Activated CD4-positive, alpha-beta T cell treated with anti-CD3 and anti-CD28 coated beads, Interleukin-10, Interleukin-2, amounts not matched to agents 100 ng/mL and 50 ng/mL, durations not matched to agents 16 hours and 8 hours (primary cell): ENCODE measurements at places on chromosomes 6 and 20.

GRCh38 chr6:15090745-15091384 lies 155.0 kb upstream of the JARID2 start:
- no peak for DNase-seq

DNA sequence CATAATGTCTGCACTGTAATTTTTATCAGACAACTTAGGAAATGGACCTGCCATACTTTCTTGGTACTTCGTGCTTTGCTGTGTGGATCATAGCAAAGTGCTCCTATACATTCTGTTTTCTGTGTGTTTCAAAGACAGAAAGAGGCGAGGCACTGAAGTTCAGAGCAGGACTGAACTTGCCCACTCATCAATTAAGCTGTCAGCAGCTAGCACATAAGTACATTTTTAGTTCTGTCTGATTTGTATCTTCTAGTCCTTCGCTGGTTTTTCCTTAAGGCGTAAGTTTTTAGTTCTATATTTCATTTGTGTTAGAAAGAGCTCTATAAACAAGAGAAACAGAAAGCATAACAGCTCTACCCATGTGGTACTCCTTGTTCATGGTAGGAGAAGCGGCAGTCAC lies 42.1 kb downstream of the MAP3K4 start:
- no peak for DNase-seq

- DNase-seq = no peak
These were observed 441.5 kb upstream of the FLRT3 start for GRCh38 chr20:14778875-14779274.

DNA sequence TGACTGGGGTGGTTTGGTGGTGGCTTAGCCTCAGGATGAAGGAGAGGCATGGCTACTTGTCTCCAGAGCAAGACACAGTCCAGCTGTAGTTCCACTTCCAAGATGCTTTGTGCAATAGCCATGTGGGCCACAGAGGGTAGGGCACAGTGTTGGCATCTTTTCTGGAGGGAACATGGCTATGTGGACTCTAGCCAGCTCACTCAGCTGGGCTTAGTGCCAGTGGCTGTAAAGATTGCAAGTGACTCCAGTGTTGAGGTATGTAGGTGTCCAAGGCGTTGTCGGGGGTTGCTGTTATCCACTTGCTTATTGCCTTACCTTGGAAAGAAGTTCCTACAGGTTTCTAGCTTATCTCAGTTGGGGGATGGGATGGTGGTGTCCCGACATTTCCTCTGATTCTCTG lies 233.4 kb downstream of the CD109 start:
- no peak for DNase-seq

DNA sequence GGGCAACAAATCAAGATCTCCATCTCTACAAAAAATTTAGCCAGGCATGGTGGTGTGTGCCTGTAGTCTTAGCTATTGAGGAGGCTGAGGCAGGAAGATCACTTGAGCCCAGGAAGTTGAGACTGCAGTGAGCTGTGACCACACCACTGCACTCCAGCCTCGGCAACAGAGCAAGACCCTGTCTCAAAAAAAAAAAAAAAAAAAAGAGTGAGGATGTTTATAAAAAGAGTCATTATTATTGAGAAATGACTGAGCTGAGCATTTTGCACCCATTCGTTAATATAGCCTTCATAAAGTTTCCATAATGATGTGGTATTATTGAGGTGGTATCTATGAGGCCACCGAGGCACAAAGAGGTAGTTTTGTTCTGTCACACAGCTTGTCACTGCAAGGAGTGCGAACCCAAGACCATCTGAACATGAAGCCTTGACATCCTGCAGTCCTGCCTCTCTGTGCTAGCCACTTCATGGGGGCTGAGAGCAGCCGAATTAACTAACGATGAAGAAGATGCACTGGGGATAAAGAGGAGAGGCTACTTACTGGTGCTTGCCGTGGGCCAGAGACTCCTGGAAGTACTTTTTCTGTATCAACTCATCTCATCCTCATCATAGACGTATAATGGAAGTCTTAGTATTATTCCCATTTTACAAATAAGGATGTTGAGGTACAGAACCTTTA lies 175.5 kb downstream of the BCAS1 start:
- DNase-seq = no peak

DNA sequence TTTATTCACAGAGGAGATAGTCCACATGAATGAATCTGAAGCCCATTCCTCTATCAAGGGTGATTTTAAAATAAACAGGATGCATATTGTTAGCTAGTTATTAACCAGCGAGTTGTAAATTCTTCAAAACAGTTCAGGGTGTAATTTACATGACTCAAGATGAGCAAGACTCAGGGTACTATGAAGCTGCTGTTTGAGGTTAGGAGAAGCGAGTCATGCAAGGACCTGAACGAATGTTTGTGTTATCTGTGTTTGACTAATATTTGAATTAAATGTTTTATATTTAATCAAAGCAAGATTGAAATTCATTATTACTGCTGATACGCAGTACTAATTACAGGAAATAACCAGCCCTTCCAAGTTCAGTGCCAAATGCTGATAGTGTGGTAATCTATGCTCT lies 191.1 kb downstream of the SAMD5 start:
- DNase-seq = no peak

DNA sequence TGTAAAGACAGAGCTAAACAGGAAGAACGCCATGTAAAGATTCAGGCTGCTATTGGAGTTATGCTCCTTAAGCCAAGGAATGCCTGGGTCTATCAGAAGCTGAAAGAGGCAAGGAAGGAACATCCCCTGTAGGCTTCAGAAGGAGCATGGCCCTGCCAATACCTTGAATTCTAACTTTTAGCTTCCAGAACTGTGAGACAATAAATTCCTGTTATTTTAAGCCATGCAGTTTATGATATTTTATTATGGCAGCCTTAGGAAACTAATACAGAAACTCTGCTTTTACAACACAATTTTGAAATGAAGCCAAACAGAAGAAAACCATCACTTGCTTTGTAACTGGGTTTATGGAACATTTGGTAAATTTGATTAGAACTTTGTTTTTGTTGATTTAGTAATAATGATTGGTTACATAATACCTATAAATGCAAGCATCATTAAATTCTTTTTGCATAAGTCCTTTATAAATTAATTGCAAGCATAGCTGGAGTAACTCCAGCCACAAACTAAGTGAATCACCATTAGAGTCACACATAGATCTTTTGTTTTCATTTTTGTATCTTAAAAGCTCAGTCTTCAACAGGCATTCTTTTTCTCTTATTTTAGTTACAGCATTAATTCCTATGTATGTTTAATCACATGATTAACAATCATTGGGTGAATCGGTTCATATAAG lies 33.5 kb upstream of the TSPYL1 start:
- DNase-seq = no peak

DNA sequence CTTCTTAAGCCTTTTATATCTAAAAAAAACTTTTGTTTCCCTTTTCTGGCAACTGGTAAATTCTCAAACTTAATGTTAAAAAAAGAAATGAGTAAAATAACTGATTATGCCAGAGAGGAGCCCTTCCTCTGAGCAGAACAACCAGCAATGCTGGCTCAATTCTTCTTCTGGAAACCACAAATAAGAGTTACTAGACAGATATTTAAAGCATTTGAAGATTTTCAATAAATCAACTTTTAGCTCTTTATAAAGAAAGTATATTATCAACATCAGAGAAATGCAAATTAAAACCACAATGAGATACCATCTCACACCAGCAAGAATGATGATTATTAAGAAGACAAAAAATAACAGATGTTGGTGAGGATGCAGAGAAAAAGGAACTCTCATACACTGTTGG lies 61.1 kb upstream of the TCF21 start:
- no peak for DNase-seq

DNA sequence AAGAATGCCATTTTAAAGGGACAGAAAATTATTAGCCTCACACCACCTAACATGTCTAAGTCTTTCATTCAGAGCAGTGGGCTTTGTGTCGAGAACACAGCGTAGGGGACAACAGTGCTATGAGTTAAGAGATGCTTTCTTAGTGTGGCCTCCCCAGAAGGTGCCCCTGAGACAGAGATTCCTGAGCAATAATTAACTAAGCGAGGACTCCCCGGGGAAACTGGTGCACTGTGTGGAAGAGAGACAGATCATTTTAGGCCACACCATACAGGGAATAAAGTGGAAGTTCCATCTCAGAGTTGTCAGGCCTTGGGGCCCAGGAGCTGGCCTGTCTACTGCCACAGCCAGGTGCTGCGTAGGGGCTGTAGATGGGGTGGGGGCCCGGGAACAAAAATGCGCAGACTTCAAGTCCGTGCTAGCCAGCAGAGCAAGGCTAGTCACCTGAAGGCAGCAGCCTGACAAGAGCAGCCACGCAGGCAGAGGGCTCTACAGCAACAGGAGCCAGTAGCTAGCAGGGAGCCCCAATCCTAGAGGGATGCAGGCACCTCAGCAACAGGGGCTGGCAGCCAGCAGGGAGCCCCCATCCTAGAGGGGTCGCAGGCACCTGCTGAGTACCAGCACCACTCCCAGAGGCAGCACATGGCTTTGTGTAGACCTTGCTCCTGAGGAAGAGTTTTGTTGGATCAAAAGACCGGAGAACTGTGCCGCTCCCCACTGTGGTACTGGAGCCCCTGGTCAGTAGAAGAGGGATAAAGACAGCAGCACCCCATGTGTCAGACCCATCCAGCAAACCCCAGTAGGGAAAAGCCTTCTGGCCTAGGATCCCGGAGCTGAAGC lies 63.0 kb upstream of the NXT1 start:
- DNase-seq = no peak

- no peak for DNase-seq
These were observed 16.7 kb upstream of the E2F1 start for GRCh38 chr20:33702861-33703260.

- DNase-seq = peak; percentile 3
These were observed 652.0 kb upstream of the NOX3 start for GRCh38 chr6:156107624-156108101.

GRCh38 chr6:35096129-35096862 lies 44.8 kb downstream of the TCP11 start:
- DNase-seq = no peak

GRCh38 chr6:35512006-35512405 lies 690 bp downstream of the TULP1 start:
- DNase-seq = no peak

GRCh38 chr6:150249261-150249660 lies 106.4 kb downstream of the PPP1R14C start:
- no peak for DNase-seq

DNA sequence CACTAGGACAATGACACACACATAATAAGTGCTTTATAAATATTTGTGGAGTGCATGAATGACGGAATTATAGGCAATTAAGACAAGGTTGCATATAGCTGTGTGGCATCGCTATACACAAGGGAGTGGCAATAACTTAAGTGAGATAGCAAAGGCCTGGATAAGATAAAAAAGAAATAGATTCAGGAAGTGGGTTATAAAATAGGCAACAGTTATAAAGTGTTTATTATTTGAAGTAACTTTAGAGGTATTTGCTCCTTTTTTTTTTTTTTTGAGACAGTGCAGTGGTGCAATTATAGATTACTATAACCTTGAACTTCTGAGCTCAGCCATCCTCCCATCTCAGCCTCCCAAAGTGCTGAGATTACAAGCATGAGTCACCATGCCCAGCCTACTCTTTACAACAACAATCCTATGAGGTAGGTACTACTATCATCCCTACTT lies 75.9 kb upstream of the LOC128125822 start:
- no peak for DNase-seq

GRCh38 chr20:12054556-12054955 lies 136.9 kb downstream of the BTBD3 start:
- no peak for DNase-seq

DNA sequence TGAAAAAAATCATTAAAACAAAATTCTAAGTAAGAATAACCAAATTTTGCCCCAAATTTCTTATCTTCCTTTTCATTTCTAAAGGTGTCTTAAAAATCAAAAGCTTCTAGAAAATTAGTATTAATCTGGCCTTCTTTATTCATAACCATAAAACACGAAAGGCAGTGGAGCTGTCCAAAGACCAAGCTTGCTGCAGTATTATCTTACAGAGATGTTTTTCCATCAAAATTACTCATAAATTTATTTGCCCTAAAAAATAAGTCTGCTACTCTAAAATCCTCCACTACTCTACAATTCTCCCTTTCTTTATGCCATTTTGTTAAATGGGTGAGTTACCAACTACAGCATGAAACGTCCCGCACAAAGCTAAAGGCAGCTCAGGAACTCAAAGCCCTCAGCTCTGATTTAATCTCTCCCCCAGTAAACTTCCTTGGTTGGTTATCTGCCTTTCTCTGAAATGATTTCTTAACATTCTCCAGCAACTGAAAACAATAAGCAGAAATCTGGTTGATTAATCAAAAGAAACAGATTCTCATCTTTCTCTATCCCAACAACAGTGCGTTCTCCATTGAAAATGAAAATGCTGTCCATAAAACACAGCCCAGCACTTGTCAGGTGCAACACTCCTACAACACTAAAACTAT lies 2.1 kb downstream of the USP49 start:
- no peak for DNase-seq

DNA sequence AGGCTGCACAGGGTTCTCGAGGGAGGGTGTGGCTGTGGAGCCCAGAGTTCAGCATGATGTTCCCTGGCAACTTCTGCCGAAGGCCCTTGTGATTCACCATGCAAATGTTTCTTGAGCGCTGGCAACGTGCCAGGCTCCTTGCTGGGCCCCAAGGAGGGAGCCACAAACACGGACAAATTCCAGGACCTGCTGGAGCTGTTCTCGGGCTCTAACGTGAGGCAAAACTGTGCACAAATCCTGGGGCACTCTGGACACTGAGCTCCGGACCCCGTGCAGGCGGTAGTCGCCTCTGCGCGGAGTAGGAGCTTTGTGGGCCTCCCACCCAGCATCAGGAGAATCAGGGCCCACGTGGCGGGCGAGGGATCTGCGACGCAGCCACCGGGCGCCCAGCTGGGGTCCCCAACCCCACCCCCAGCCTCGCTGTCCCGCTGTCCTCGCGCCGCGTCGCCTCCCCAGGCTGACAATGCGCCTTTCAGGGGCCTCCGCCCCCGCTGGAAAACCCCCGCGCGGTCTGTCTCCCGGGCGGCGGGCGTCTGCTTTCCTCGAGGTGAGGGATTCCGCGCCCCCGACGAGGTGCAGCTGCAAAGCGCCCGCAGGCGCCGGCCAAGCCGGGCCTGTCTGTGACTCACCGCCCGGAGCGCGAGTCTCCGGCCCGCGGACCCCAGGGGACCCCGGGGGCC lies 31.7 kb upstream of the SCUBE3 start:
- DNase-seq = no peak

- peak; percentile 65 for DNase-seq
These were observed 53.3 kb upstream of the HFE start for GRCh38 chr6:26033941-26034354.

- DNase-seq = no peak
These were observed 111.8 kb downstream of the EDN3 start for GRCh38 chr20:59412181-59412580.

- DNase-seq = no peak
These were observed 23.7 kb downstream of the BACH2 start for GRCh38 chr6:90272895-90273294.

- DNase-seq = no peak
These were observed 14.4 kb upstream of the TLDC2 start for GRCh38 chr20:36861625-36861874.

DNA sequence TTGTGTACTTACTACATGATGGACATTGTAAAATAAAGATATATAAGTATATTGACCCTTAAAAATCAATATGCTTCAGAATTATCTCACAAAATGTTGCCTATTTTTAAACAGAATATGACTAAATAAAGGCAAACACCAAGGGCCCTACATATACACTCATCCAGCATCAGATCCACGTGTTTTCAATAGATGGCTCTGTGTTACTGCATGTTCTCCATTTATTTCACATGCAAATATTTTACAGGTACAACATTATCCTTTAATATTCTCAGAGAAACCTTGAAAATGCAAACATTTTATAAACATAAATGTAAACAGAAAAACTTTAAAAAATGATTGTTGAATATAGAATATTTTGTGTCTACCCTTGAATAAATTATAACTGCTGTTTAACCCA lies 2.9 kb upstream of the KHDRBS2 start:
- no peak for DNase-seq

- peak; percentile 40 for DNase-seq
These were observed 50.2 kb upstream of the SENP6 start for GRCh38 chr6:75551367-75551952.
